ENCODE measurements at places on chromosomes 12 and 14.

DNA sequence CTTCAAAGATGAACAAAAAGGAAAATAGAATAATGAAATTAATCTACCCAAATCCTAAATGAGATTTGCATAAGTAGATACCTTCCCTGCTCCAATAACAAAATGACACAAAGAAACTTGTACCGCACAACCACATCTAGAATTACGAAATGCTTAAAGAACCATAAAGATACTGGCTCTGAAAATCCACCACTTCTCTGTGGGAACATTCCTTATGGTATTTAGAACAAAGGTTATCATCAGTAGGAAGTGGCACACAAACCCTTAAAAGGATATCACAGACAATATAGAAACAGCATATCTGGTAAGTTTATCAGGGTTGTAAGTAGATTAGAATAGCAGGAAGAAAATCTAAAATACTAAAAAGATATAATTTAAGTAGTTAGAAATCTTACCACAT, 11.6 kb downstream of the IAPP start:
- DNase-seq = no peak

GRCh38 chr12:76080729-76081415, 3.6 kb downstream of the NAP1L1 start:
- DNase-seq = no peak

- no peak for DNase-seq
Measured at GRCh38 chr14:22266683-22267082, 322.3 kb downstream of the DAD1 start.

GRCh38 chr14:99931308-99931707, 133.9 kb upstream of the EVL start:
- DNase-seq = no peak

- no peak for DNase-seq
Measured at GRCh38 chr12:2016862-2017545, 12.7 kb upstream of the DCP1B start.

- no peak for DNase-seq
Measured at GRCh38 chr14:70018713-70019211, 139.5 kb downstream of the SMOC1 start.

DNA sequence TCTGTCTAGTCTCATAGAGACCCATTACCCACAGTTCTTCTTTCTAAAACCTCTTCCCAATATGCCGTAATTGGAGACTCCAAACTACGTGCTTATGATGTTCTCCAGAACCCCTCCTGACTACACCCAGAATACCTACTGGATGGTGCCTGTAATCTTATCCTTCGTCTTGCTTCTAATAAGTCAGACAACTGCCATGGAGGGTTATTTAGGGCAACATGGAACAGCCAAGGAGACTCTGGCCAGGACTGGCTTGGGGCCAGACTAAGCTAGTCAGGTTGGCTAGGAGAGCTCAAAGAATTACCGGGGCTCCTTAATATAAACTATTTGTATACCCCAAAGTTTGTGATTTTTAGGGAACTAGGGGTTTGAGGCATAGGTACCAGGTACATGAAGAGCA, 6.8 kb downstream of the PFKM start:
- no peak for DNase-seq

GRCh38 chr12:90015228-90015627, 306.6 kb upstream of the ATP2B1 start:
- no peak for DNase-seq

DNA sequence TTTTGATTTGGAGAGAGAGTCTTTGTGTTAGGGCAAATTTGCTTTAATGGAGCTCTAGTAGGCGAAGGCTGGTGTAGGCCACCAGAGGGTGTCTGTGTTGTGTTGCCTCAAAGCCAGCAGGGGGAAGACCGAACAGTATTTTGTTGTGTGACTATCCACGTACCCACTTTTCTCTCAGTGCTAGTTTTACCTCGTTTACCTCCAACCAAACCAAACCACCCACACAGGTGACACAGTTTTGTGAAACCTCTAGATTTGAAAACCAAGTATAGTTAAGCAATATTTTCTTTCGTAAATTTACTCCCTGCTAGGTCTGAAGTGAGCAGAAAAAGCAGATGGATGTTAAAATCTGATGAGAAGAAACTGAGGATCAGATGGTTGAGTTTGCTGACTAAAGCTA, 36.3 kb upstream of the NPFF start:
- peak; percentile 23 for DNase-seq

GRCh38 chr12:108356835-108357806, 18.0 kb upstream of the CMKLR1 start:
- no peak for DNase-seq

DNA sequence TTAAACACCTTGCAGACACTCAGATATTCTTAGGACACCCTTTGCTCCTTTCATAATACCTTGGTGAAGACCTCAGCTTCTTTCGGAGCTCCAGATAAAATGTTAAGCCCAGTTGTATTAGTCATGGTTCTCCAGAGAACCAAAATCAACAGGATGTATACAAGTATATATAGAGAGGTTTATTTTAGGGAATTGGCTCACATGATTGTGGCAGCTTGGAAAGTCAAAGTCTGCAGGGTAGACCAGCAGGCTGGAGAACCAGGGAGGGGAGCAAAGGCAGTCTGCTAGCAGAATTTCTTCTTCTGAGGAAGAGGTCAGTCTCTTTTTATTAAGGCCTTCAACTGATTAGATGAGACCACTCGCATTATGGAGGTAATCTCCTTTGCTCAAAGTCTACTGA, 6.9 kb upstream of the IGF1 start:
- no peak for DNase-seq

DNA sequence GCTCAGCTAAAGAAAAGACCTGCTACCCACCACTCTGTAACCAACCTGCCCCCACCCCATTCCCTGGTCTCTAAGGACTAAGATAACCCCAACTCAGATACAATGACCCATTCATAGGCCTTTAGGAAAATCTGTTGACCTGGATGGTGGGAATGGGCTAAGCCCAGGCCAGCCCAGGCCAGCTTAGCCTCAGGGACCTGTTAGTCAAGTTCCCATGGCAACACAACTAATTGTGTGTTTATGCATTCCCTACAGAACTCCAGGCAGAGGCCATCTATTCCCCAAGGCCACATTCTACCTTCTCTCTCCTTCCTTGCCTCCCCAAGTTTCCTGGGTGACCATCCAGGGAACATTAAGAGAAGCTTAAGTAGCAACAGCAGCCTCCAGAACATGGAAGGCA, 16.1 kb upstream of the KRT8 start:
- DNase-seq = no peak

DNA sequence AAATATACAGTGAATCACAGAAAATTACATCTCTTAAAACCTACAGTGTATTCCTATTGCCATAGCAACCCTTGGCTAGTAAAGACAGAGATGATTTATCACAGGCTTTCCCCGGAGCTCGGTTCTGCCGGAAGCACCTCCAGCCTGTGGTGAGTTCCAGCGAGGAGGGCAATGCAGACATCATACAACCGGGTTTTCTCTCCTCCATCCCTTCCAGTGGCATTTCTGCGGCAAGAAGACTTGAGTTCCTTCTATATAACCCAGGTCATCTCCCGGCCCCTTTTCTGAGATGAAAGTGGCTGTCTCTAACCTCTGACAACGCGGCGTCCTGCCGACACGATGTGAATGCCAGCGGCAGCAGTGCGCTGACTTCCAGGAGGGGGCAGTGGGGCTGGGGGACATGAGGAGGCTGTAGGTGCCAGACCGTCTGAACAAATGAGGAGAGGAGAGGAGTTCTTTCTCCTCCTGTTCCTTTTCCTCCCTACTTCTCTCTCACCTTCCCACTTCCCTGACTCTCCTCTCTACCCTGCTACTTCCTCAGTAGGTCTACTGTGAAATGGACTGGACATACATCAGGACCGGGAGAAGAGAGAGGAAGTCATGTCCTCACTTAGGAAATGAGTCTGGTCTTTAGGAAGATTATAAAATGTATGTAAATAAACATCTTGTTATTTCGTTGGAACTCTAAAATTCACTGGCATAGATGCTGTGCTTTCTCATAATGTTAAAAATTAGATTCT, 68.6 kb upstream of the MAX start:
- no peak for DNase-seq

GRCh38 chr14:83559721-83560120, 1970.2 kb upstream of the FLRT2 start:
- DNase-seq = no peak

- DNase-seq = no peak
Measured at GRCh38 chr12:19836456-19836855, 397.2 kb downstream of the AEBP2 start.

DNA sequence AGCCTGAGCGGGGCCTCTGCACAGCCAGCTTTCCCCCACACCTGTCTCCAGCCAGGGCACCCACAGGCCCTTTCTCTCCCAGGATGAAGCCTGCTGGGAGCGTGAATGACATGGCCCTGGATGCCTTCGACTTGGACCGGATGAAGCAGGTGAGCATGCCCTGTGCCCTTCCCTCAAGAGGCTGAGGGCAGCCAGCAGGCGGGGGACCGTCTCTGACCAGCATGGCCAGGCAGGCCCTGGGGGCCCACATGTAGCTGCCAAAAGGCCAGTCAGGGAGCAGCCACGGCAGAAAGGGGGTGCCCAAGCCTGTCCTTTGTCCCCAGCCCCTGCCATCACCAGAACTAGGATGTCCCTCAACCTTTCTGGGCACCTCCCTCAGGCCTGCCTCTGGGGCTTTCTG, 18.3 kb downstream of the DEGS2 start:
- DNase-seq = no peak

- no peak for DNase-seq
Measured at GRCh38 chr14:66487164-66487563, 993 bp downstream of the CCDC196 start.

GRCh38 chr12:931591-931990, 17.9 kb downstream of the RAD52 start:
- no peak for DNase-seq

- DNase-seq = no peak
Measured at GRCh38 chr14:70890826-70891659, 16.2 kb upstream of the PCNX1 start.

- no peak for DNase-seq
Measured at GRCh38 chr12:121814429-121815119, 10.8 kb downstream of the SETD1B start.

DNA sequence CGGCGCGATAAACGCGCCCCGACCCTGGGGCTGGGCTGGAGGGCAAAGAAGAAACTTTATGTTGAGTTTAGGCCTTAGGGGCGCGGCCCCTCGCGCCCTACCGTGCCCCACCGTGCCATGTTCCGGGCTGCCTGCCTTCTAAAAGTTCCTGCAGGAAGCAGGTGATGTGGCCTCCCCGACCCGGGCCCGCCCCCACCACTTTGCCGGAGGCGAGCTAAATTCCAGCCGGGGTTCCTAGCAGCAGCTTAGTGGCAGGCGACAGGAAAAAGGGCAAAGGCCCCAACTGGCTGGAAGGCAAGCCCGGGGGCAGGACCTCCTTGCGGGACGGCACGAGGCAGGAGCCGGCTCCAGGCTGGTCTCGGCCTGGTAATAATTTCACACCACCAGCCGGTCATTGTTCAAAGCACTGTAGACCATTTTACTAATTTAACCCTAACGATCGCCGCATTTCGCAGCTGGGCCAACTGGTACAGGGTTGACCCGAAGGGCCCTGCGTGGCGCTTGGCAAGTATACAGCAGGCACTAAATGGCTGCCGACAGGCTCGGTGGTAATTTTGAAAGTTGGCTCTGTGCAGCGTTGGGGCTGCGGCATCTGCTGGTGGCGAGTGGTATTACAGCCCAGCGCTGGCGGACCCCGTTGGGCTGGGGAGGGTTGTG, 895 bp upstream of the CCDC88C start:
- DNase-seq = peak; percentile 42

Data from mesothelial cell of epicardium (in vitro differentiated cells).